ENCODE measurements at places on chromosomes 2 and 18.

DNA sequence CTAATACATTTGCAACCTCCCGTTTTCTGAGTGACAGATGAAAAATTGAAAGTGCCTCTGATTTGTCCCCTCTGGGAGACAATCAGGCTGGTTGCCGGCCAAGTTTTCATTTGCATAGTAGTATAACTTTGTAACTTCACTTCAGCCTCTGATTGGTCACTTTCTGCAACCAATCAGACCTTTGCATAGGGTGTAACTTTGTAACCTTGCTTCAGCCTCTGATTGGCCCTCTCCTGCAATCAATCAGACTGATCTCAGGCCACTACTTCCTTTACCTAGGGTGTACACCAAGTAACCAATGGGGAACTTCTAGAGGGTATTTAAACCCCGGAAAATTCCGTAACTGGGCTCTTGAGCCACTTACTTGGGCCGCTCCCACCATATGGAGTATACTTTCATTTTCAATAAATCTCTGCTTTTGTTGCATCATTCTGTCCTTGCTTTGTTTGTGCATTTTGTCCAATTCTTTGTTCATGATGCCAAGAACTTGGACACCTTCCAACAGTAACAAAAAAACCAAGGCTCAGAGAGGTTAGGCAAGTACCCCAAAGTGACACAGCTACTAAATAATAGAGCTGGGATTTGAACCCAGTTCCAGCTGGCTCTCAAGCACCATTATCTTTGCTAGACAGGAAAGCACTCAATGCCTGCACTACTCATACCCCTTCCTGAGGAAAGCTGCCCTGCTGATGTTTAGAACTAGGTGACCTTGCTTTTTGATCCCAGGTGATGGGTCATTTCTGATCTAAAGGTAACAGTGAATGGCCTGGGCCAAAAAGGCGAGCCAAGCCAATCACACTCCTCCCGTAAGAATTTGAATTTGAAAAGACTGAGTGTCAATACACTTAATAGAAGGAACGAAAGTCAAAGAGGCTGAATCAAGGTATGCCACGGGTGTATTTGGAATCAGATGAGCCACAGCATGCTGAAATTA is 10.9 kb upstream of the MYOM1 start:
- DNase-seq: no peak

- DNase-seq: no peak
Observed at GRCh38 chr2:138221358-138221757, 257.1 kb downstream of the HNMT start.

- DNase-seq: no peak
Observed at GRCh38 chr2:171909266-171909665, 13.0 kb upstream of the HAT1 start.

DNA sequence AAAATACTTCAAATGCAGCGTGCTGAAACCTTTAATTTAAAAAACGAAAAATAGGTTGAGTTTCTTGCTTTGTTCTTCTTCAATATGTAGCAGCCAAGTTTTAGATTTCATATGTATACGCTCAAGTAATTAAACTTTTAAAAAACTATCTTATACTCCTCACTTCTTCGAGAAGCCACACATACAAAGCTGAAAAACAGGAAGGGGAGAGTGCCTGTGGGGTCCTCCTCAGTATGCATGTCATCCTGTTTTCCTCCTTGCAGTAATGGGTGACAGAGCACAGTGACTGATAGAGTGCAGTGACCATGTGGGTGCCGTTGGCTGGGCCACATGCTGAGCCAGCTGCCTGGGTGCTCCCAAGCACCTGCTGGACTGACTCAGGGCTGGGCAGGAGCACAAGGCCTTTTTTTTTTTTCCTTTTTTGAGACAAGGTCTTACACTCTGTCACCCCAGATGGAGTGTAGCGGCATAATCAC is 33.3 kb downstream of the UXS1 start:
- DNase-seq: no peak

DNA sequence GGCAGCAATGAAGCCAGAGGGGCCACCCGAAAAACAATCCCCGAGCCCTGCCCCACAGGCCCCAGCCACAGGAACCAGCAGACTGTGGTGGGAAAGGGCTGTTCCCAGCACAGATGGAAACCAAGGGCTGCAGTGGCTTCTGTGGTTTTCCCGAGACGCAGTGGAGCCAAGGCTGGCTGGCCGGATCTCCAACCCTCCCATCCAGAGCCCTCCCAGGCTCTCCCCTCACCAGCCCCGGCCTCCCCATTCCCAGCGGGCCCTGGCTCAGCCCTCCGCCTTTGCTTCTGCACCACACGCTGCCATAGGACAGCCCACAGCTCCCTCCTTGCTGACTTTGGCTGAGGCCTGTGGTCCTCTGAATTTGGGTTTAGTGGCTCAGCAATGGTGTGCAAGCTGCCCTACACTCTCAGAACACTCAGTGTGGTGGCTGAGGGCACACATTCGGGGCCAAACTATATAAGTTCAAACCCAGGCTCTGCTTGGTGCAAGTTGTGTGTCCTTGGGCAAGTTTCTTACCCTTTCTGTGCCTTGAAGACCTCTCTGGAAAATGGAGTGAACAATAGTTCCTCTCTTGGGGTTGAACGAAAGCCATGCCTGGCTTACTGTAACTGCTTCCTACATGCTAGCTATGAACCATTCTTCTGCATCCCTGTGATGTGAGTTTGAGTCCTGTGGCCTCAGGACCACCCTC is 200.1 kb downstream of the SMAD7 start:
- DNase-seq: no peak

- DNase-seq: no peak
Observed at GRCh38 chr2:127623388-127624319, 22.3 kb upstream of the GPR17 start.

DNA sequence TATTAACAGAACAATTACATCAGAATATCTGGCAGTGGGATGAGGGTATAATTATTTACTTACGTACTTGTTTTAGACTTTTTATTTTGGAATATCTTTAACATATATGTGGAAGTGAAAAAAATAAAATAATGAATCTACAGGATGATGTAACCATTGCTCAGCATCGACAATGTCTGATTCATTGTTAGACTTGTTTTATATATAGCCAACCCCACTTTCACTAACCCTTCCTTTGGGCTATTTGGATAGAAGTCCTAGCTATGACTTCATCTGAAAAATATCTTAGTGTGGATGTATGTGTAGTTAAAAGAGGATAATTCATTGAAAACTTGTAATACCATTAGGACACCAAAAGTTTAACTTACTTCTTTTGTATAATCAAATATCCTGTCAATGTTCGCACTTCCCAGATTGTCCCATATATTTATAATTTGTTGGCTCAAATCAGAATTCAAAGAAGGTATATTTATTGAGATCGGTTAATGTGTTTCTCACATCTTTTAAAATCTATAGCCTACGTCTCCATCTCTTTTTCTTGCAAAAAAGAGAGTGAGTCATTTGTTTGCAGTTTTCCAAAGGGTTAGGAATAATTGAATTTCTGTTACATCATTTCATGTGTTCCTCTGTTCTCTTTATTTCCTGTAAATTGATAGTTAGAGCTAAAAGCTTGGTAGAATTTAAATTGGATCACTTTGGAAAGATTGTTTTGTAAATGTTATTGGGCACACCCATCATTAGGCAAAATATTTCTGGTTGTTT is 506.1 kb upstream of the FAM98A start:
- DNase-seq: no peak
